ENCODE measurements at places on chromosomes 4 and X.

DNA sequence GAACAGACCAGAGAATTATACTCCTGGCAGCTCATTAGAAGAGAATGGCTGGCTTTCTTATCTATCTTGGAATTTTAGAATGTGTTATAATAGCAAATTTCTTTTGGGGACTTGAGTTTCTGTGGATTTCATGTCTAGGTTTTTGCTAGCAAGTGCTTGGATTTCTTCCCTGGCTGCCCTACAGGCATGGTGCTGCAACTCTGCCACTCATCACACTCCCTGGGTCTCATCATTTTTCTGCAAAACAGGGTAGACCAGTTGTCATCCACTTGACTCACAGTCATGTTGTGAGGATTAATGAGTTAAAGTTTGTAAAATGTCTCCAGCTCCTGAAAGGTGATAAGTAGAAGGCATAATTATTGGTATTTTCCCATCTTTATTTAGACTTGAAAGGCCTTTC, 60.7 kb upstream of the LCORL start:
- DNase-seq, result no peak

GRCh38 chrX:107736781-107737531, 38.6 kb downstream of the TSC22D3 start:
- no peak for DNase-seq

DNA sequence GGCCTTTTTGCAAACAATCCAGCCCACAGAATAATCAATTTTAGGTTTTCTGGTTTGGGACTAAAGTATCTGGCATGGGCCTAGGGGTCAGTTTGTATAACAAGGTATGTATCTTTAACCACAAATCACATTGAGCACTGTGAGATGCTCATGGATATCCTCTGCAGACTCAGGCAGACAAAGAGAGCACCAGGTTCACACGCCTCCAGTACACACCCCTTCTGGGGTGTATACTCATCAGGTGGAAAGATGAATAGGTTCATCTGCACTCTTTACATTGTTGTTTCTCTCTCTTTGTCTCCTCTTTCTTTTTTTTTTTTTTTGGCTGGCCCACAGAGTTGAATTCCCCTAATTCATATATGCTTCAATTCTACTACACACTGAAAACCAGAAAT, 21.1 kb downstream of the TEC start:
- DNase-seq, result no peak

- DNase-seq, result no peak
Observed at GRCh38 chr4:76666944-76667532, 230.9 kb downstream of the SOWAHB start.

GRCh38 chrX:12970691-12971202, 4.2 kb upstream of the TMSB4X start:
- DNase-seq, result peak; percentile 62
